Esophagus (tissue), 2 donors: ENCODE measurements at places on chromosomes 16 and 17. TPM values are rescaled to one million over a fixed set of nuclear protein-coding genes. Genes with fewer than 3 reads are reported as not detected.

Gene GNGT2
- polyA plus RNA-seq: 1.3 TPM

Gene ATMIN
- polyA plus RNA-seq: 15.5 TPM

Gene SOX8
- 0.25 TPM for polyA plus RNA-seq

Gene MRC2
- 54.6 TPM for polyA plus RNA-seq

Gene IRX5
- polyA plus RNA-seq: 8.9 TPM

Gene DRC7
- not detected for polyA plus RNA-seq

Gene WNT3
- 1.4 TPM for polyA plus RNA-seq

Gene AIPL1
- polyA plus RNA-seq: not detected

Gene TEKT5
- 0.22 TPM for polyA plus RNA-seq

Gene CDT1
- polyA plus RNA-seq: 5.8 TPM

Gene CFAP97D1
- polyA plus RNA-seq: not detected

Gene MAF
- polyA plus RNA-seq: 12.2 TPM

Gene OTOP3
- polyA plus RNA-seq: 11.2 TPM

Gene HS3ST3B1
- polyA plus RNA-seq: 1.4 TPM

Gene CDK5R1
- 5.5 TPM for polyA plus RNA-seq

Gene KCNJ18
- 0.24 TPM for polyA plus RNA-seq

Gene CES5A
- polyA plus RNA-seq: not detected

Gene GAST
- not detected for polyA plus RNA-seq

Gene SLFN12
- 1.9 TPM for polyA plus RNA-seq

Gene DNAAF1
- 0.39 TPM for polyA plus RNA-seq

Gene TNFRSF13B
- 0.29 TPM for polyA plus RNA-seq

Gene MIS12
- 10.5 TPM for polyA plus RNA-seq

Gene RFFL
- 18.1 TPM for polyA plus RNA-seq
